Pancreas (tissue), 10 donors: ENCODE measurements at places on chromosomes 6 and 20.

DNA sequence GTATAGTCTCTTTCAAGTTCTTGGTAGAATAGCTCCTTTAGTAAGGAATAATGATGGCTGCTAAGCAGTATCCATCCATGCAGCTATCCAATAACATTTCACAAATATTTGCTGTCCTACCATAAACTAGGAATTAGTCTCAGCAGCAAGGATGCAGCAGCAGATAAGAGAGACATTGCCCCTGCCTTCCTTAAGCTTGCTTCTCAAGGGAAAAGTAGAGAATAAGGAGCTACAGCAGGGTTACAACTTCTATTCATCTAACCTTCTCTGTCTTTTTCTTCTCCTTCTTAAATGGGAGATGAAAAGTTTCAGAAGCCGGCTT lies 2.4 kb downstream of the IL22RA2 start:
- no peak for DNase-seq

DNA sequence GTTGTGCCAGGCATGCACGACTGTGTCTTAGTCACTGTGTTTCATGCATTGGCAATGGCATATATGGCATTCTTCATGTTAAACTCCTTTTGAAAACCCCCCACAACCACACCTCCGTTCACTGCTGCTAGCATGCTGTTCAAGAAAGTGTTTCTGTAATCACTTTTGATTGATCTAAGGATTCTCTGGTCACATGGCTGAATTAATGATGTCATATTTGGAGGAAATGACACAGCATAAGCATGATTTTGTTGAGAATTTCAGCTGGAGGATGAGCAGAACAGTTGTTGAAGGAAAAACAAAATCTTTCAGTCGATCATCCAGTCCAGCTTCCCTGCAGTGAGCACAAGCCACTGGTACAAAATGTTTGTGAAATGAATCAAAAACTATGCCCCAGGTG lies 203.5 kb upstream of the ECI2 start:
- no peak for DNase-seq

DNA sequence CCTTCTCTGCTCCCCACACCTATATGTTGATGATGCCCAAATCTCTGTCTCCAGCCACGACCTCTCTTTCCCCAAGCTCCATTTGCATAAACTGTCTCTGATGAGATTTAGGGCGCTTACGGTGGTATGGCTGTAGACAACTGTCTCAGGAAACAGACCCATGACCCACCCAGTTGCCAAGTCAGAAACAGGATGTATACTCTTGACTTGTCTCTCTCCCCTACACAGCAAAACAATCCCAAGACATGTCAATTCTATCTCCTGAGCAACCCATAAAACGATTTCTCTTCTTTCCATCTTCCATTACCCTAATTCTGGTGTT lies 13.9 kb downstream of the GNL1 start:
- no peak for DNase-seq

- DNase-seq, result no peak
Observed at GRCh38 chr20:35120012-35120701, 27.0 kb downstream of the EDEM2 start.

DNA sequence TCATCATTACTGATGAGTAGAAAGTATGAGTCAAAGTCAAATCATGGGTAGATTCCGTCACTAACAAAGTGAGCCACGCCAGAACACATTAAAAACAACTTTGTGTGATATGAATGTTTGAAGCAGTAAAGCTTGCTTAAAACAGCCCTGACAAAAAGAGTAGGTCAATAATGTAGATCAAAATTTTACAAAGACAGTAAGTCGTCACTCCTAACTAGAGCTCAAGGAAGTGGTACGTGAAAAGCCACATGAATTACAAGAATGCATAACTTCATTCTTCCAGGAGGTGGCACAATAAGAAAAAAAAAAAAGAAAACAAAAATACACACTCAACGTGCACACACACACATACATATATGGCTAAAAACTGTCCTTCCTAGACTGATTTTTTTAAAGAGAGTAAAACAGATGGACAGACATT lies 69.9 kb downstream of the HACE1 start:
- DNase-seq, result no peak

GRCh38 chr6:25889877-25890853 lies 16.1 kb upstream of the SLC17A3 start:
- no peak for DNase-seq

GRCh38 chr6:9485992-9486391 lies 928.9 kb downstream of the TFAP2A start:
- DNase-seq, result no peak
